ENCODE measurements at places on chromosomes 3 and 15.

- no peak for DNase-seq
These were observed 56.4 kb downstream of the SPTSSB start for GRCh38 chr3:161314836-161315395.

DNA sequence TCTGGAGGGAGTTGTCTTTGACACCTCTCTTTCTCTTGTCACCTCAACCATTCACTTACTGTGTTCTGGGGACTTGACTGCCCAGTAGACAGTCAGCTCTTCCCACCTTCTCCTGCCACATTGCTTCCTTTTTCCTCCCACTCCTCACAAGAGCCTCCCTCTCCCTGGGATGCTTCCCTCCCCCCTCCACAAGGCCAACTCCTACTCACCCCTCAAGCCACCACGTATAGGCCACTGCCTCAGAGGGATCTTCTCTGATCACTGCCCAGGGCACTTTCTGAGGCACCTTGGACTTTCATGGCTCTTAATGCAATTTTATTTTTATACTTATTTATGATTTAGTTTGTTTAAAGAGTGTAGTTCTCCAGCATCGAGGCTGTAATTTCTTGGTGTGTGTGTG, 23.2 kb downstream of the THSD4 start:
- no peak for DNase-seq

DNA sequence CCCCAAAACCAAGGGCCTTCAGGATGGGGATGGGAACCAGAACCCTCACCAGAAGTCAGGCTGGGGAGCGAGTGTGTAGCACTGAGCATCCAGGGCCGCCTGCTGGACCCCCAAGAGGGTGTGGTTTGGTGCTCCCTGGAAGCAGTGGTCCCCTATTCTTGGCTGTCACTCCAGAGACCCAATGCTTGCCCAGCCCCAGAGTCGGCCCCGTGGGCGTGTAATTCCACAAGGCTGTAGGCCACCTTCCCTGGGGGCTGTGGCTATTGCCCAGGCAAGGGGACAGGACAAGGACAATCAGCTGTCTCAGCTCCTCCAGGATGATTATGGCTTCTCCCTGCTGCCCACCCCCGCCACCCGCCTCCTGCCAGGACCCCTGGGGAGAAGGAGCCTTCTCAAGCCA, 14.5 kb downstream of the IGDCC3 start:
- DNase-seq: no peak

DNA sequence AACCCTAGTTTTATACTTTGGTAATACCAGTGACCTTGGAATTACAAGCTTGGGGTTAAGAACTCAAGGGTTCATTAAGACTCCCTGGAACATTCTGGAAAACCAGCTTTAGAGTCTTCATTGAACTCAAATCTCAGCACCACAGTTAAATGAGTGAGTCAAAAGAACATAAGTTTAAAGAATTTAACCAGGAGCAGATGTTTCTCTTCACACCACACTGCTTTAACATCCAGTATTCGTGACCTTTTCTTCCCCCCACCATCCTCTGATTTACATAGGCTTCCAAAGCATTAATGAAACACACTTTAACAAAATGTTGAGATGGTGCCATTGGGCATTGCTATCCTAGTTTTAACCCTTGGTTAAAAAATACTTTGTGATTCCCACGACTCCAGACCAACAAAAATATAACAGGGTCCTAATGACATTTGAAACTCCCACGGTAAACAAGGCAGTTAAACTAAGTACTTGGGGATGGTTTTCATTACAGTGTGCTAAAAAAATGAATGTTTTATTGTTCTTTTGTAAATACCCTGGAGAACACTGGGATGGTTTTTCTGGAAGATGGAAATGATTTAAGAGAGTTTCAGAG, 123.9 kb downstream of the OXNAD1 start:
- DNase-seq: no peak

GRCh38 chr3:175447521-175447920, 588.4 kb downstream of the NAALADL2 start:
- no peak for DNase-seq

DNA sequence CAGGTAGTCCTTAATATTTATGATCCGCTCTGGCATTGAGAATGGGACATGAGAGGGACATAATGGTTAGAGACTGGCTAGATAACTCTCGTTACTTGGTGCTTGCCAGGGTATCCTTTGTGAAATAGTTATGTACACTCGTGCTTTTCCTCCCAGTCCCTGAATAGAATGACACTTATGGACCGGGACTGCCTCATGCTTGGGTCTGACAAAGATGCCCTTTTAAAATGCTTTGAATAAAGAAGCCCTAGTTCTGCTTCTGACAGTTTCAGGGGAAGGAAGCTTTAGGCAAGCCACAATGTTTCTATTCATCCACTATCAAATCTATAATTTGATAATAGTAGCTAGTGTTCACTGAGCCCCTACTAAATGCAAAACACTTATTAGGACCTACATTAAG, 29.4 kb downstream of the POLR2M start:
- DNase-seq: no peak

- no peak for DNase-seq
These were observed 255.3 kb downstream of the FEZF2 start for GRCh38 chr3:62117903-62118548.

DNA sequence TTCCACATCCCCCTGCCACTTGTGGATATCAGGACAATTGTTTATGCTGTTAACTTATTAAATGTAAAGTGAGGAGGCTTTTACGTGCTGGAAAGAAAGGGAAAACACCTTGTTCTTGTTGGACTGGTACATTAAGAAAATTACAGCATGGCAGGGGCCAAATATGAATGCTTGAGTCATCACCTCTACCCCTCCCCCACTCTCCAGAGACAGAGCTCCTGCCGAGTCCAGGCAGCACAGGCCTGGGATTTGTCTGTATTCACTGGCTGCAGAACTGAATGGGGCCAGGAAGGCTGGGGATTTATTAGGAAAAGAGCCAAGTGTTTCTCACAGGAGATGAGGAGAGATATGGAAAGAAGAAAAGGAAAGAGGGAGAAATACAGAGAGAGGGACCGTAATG, 308.9 kb downstream of the EPHB1 start:
- no peak for DNase-seq

Data from T-helper 9 cell (primary cell).